ENCODE measurements at places on chromosomes 5 and 9. TPM values are rescaled to one million over a fixed set of nuclear protein-coding genes. Genes with fewer than 3 reads are reported as not detected.

DNA sequence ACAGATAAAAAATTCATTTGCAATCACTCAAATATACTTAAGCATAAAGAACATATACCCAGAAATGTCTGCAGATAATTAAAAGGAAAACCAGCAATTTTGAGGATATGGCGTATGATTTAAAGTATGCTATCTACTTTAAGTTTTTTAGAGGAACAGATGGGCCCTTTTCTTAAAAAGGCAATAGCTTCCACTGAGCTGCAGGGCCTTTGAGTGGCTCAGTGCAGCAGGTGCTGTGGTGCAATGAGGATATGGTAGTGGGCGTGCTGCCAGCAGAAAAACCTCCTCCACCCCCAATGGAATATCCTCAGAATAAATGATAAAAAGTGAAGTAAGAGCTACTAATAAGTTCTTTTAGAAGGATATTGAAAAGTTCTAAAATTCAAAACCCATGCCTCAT lies 814.5 kb downstream of the MTRR start:
- no peak for DNase-seq

- no peak for DNase-seq
Measured at GRCh38 chr5:65481171-65481581, 544 bp downstream of the ADAMTS6 start.

The ABO gene
- total RNA-seq: 0.65 TPM

DNA sequence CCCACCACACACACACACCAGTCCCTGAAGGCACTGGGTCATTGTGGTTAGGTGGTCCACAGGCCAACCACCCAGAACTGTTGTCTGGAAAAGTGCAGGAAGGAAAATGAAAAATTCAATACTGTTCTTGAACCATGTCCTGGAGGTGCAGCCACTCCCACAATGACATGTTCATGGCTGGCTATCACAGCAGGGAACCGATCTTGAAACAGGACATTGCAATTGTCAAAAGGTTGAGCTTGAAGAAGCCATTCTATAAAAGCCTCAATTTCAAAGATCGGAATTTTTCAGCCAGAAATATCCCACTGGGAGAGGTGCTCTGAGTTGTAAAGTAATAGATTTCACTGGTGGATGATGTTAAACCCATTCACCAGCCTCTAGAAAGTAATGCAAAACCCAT lies 218.2 kb downstream of the GNA14 start:
- no peak for DNase-seq

The NTNG2 gene
- not detected for total RNA-seq

GRCh38 chr5:107331882-107332281 lies 338.9 kb downstream of the EFNA5 start:
- no peak for DNase-seq
